ENCODE measurements at places on chromosomes 1 and 21.

DNA sequence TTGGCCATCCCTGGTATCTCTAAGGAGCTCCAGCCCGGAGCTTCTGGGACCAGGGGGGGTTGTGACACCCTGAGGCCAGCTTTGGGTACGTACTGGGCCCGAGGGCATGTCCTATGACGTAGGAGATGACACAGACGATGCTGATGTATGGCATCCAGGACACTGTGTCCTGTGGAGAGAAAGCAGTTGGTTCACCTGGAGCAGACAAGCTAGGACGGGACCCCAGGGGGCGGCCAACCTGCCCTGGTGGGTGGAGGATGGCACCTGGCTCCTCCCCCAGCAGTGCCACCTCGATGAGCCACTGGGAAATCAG, 12.1 kb upstream of the SLC2A7 start:
- no peak for DNase-seq

GRCh38 chr21:42153046-42153686, 65.8 kb upstream of the ABCG1 start:
- no peak for DNase-seq

DNA sequence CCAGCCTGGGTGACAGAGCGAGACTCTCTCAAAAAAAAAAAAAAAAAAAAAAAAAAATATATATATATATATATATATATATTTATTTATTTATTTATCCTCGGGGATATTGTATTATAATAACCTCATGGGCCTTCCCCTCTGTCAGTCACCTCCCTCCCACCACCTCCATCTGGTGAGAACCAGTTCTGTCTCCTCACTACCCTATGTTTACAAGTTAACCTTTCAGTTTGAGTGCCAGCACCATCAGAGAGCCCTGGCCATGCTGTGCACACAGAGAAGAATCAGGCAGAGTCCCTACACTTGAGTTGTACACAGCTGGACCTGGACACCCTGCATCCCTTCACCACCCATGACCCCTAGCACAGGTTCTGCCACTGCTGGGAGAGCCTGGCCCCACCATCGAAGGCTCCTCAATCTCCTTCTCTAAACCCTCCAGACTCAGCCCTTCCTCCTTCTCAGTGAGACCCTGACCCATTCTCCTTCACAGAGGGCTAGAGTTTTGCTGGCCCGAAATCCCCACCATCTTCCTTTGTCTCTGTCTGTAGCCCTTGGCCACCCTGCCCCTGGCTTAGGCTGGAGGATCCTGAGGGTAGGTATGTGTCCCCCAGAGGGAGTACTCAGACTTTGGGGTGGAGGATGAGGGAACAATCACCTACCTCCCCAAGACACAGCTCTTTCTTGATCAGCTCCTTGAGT, 1.2 kb downstream of the S100A5 start:
- no peak for DNase-seq

GRCh38 chr1:209335178-209335577, 248.3 kb upstream of the CAMK1G start:
- DNase-seq: peak; percentile 56

DNA sequence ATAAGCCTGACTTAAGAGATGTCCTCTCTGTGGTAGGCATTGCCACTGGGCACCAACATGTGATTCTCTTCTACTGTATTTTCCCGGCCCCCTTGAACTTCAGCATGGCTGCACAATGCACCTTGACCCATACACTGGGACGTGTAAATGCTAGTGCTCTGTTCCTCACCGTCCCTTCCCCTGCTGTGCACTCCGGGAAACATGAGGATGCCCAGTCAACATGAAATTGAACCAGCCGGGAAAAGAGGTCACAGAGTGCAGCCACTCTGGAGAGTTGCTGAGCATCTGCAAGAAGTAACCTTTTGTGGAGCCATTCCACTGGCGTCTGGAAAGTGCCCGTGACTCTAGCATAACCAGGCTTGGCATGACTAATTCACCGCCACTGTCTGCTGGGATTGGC, 646.7 kb downstream of the NPHP4 start:
- DNase-seq: no peak

- DNase-seq: no peak
Observed at GRCh38 chr21:22490049-22490448, 1491.8 kb downstream of the NCAM2 start.

DNA sequence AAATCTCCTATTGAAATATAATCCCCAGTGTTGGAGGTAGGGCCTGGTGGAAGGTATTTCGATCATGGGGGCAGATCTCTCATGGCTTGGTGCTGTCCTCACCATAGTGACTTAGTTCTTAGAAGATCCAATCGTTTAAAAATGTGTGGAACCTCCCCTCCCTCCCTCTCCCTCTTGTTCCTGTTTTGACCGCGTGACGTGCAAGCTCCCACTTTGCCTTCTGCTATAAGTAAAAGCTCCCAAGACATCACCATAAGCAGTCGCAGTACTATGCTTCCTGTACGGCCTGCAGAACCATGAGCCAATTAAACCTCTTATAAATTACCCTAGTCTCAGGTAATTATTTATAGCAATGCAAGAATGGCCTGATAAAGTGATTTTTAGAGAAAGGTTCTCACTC, 10.9 kb upstream of the RGS2 start:
- no peak for DNase-seq

DNA sequence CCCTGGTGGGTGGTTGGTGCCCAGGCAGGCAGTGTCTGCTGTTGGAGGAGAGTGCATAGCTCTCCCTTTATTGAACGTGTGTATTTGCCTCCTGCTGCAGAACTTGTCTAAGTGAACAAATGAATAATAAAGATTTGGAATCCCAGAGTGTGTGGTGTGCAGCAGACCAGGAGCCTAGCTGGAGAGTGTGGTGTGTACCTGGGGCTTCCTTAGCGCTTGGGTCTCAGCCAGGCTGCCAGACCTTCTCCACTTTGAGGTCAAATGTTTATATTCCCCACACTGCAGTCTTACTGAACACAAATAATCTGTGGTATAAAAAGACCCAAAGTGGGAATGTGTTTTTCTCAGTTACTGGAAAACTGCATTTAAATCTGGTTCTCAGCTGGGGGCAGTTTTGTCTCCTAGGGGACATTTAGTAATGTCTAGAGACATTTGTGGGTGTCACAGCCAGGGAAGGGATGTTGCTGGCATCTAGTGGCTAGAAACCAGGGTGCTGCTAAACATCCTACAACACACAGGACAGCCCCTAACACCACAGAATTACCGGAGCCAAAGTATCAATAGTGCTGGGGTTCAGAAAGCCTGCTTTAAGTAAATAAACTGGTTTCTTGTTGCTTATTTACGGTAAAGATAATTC, 23.6 kb downstream of the SLC37A1 start:
- no peak for DNase-seq

DNA sequence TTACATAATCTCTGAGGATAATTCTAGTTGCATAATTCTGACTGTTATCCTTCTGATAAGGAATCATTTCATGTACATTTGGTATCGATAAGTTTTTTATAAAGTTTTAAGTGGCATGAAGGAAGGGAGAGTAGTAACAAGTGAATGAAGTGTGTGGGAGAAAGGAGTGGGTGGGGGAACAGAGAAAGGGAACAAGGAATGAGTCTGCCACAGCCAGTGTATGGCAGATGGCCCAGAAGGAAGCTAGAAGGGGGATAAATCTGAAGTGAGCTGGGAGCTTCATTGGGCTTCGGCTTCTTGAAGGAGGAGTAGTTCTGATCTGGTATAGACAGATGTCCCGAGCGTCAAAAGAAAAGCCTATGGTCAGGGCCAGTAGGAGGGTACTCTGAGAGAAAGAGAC, 18.6 kb downstream of the ZBTB40 start:
- DNase-seq: no peak

DNA sequence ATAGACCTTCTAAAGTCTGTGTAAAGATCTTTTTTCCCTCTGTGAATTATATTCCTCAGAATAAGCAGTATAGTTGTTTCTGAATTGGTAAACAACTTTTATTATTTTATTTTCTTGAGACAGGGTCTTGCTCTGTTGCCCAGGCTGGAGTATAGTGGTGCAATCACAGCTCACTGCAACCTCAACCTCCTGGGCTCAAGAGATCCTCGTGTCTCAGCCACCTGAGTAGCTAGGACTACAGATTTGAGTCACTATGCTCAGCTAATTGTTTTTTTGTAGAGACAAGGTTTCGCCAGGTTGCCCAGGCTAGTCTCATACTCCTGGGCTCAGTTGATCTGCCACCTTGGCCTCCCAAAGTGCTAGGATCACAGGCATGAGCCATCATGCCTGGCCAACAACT, 26.6 kb upstream of the HMGN1 start:
- DNase-seq: no peak

DNA sequence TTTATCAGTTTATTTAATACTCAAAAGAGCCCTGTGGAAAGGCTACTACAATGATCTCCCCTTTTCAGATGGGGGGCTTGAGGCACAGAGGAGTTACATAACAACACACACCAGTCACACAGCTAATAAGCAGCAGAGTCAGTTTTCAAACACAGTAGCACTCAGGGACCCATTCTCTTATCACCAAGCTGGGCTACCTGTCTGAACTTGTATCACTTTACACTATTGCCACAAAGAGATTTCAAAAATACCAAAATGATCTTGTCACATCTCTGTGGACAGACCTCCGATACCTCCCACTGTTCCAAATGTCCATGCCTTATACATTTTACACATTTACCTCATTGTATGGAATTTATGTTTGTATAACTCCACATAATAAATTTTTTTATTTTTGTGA, 134.6 kb downstream of the TPR start:
- DNase-seq: no peak

- no peak for DNase-seq
Observed at GRCh38 chr1:85358702-85359438, 82.4 kb upstream of the BCL10 start.

GRCh38 chr1:186154651-186155050, 220.4 kb downstream of the TPR start:
- DNase-seq: no peak

DNA sequence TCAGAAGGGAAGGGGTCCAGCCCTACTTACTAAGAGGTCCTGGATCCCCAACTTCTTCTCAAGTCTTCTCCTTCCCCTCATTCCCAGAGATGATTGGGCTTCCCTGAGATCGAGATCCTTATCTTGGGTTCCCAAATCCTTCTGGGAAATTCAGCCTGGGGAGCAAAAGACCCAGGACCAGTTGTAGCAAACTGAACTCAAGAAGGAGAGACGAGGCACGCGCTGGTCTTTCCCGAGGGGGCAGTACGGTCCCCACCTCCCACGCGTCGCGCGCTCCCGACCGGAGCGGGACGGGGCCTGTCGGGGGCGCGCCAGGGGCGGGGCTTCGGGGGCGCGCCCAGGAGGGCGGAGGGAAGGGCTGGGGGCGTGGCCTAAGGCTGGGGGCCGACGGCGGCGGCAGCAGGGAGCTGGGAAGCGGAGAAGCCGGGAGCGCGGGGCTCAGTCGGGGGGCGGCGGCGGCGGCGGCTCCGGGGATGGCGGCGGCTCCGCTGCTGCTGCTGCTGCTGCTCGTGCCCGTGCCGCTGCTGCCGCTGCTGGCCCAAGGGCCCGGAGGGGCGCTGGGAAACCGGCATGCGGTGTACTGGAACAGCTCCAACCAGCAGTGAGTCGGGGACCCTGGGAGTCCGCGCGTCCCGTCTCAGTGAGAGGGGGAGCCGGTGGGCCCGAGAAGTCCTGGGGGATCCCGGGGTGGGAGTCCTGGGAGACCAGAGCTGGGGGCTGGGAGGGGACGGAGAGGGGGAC, at the start of gene EFNA3:
Gene EFNA3 (plus strand): TSS at position 369 of the 741 bp plus-strand sequence. CDS start 105 bp downstream, at position 474.
- DNase-seq: peak; percentile 96

DNA sequence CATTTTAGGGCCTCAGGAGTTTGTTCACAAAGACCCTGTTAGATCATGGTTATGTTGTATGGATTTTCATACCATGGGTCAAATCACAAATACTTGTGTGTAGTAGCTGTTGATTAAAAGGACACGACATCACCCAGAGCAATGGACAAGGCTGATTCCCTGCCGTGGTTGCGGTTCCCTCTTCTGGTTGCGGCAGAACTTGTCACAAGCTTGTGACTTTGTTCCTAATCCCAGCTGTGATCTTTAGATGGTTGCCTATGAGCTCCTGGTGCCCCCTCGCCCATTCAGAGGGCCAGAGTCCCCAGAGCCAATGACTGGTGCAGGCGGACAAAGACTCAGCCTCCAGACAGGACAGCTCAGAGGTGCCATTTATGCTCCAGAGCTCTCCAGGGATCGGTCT, 11.8 kb upstream of the SDHB start:
- DNase-seq: no peak

DNA sequence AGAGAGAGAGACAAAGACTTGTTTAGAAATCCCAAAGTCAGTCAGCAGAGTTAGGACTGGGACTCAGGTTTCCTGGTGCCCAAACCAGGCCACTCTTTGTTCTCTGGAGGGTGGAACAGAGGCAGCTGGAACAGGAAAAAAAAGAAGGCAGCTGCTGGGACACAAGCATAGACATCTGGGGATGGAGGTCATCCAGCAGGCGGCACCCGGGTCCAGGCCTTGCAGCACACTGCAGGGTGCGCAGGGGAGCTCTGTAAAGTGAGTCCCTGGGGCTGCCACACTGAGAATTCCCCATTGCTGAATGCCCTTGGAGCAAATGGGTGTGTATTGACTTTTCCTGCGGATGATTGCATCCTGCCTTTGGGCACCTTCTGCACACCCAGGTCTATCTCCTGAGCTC, 222.9 kb upstream of the CSF3R start:
- no peak for DNase-seq

DNA sequence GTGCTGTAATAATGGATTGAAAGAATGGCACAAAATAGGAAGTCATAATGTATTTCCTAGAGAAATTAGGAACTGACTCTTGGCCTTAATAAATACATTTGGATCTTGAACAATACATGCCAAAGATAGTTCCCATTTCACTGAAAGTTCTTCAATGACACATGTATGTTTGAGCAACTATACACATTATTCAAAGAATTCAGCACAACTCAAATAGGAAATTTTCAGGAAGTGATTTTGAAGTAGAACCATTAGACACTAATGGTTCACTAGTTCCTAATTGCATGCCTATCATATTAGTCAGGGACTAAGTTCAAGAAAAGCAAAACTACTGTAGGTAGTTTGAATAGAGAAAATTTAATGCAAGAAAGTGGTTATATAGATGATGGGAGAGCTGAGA, 404.7 kb downstream of the LMO4 start:
- no peak for DNase-seq

DNA sequence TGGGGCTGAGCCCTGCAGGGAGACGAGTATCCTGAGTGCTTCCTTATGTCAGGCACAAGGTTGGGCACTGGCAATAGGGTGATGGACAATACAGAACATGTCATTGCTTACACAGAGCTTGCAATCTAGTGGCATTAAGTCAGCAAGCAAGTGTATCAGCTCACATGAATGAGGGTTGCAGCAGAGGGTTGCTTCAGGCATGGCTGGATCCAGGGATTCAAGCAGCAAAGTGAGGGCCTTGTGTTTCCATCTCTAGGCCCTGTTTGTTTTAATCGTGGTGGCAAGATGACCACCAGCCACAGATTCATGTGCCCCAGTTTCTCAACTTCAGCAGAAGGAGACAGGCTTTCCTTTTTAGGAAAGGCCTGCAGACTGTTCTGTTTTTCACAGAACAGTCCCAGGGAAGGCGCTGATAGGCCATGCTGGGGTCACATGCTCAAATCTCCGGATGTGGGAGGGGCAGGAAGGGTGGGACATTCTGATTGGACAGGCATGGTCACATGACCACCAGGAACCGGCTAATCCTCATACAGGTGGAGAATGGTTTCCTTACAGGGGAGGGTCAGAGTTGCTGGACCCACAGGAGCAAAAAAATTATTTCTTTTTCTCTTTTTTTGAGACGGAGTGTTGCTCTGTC, 14.4 kb downstream of the PLOD1 start:
- DNase-seq: no peak

- DNase-seq: peak; percentile 45
Observed at GRCh38 chr1:48817505-48818114, 40.9 kb upstream of the BEND5 start.

Data from GM03348 (cell line).